ENCODE measurements at places on chromosomes 3 and 15.

- DNase-seq, result no peak
These were observed 68.8 kb downstream of the ANXA2 start for GRCh38 chr15:60328852-60329443.

DNA sequence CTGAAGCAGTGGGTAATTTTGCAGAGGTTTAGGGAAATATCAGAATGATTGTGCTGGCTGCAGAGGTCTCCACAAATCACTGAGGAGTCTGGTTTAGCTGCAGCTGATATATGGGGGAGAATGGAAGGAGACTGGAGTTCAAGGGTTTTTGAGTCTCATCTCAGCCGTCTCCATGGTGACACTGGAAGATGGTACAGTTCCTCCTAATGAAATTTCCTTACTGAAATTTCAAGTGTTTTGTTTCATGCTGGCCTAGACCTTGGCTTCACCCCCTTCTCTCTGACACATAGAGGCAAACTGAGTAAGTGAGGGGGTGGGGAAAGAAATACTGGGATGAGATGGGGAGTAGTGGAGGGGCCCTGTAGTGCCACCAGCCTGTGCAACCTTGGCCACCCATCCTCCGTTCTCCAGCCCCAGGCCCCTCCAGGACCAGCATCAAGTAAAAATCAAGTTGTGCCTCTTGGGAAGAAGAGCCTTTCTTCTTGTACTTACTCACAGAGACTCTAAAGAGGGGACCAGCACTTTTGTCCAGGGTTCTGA lies 17.8 kb upstream of the MORF4L1 start:
- no peak for DNase-seq

GRCh38 chr3:8607234-8608040 lies 37.2 kb downstream of the SSUH2 start:
- DNase-seq, result no peak

DNA sequence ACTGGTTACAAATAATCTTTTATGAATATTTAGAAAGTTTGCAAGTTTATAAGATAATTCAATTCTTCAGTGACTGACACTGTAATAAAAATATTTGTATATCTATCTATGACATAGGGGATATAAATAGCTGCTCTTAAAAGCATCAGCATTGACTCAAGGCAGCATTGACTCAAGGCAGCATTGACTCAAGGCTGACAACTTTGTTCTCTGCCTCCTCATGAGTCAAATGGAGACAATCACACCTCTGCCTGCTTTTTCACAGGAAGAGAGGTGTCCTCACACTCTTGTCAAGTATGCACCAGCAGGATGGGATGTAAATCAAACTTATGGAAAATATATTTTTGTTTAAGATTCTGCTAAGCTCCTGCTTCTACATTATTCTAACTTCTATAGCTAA lies 1173.1 kb downstream of the NSUN3 start:
- no peak for DNase-seq

- DNase-seq, result no peak
These were observed 65.0 kb upstream of the ATP2B2 start for GRCh38 chr3:10570196-10570946.

DNA sequence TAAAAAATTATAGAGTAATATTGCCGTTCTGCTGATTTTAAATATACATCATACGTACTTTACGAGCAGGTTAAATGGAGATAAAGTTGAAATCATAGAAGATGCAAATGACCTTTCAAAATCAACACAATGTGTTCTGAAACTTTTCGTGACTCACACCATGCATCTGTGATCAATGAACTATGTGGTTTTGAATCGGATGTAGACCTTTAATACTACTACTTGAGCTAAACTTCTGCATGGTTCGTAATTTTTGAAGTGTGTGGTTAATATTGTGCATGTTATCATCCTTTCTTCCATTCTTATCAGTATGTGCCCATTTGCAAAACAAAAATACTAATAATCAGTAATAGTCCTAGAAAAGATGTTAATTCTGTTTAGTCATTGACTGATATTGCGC lies 58.9 kb downstream of the GASK1A start:
- DNase-seq, result no peak

DNA sequence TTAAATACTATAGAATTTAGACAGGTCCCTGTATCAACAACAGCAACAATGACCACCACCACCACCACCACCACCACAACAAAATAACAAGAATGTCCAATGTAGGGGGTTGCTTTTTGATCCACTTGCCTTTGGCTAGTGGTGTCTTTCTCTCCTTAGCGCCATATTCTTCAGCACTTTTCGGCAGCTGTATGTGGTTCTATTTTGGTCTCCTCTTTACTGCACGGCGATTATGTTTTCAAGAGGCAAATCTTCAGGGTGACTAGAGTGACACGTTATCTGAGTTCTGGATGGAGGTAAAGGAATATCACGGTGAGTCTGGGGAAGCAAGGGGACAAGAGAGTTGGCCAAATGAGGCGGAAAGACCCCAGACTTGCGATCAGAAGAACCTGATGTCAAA lies 56.1 kb downstream of the ST6GAL1 start:
- DNase-seq, result no peak

DNA sequence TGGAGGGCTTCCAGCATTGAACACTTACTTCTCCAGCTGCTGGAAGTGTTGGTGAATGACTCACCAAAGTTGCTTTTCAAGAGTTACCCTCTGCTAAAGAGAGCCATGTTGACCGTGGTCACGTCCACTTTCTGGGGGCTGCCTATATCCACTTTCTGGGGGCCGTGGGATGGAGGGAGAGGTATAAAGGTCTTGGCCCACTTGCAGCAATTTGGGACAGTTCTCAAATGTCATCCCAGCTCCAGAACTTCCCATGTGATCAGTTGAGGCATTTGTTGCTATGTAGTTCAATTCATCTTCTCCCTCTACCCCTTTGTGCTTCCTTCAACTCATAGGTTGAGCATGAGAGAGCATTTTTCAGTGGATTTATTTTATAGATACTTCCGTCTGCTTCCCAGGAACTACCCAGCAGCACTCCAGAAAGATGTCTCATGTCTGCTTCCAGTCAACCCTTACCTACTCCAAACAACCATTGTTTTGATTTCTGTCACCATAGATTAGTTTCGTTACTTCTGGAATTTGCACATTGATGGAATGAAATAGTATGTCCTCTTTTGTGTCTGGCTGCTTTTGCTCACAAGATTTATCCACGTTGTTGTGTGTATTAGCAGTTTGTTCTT lies 130.6 kb downstream of the TCF12 start:
- no peak for DNase-seq

DNA sequence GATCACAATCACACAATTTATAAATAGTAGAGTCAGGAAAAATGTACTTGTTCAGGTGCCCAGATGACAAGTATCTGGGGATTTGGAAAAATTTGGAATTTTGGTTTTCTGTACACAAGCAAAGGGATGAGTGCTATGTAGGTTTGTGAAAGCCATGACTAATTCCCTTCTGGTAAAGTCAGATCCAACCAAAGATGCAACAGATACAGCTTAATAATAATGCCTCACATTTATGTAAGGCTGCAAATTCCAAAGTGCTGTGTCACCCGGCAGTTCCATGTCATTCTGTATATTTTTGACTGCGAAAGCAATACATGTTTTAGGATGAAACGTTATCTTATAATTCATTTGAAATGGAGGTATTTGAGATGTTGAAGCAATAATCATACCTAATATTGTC lies 102.7 kb upstream of the AGBL1 start:
- DNase-seq, result no peak

DNA sequence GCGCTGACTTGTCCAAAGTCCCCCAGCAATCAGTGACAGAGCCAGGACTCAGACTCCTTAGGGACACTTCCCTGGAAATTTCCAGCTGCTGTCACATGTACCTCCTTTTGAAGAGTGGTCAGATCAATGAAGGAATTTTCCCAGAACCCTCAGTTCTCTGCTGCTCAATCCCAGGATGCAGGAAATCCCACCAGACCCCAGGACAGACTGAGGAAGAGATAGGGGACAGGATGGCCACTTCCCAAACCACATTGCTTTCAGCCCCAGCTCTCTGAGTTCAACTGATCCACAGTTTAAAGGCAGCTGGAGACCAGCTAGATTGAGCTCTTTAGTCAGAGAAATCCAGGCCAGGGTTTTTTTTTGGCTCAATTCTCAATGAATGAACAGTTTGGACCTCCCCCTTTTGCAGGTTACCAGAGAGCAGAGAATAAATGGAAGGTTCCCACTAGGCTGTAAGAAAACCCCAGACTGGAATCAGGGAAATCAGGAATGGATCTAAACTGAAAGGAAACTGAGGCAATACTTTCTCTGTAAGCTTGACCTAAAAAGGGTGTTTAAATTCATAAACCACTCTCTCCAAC lies 1.5 kb downstream of the CYP1A1 start:
- DNase-seq, result no peak

DNA sequence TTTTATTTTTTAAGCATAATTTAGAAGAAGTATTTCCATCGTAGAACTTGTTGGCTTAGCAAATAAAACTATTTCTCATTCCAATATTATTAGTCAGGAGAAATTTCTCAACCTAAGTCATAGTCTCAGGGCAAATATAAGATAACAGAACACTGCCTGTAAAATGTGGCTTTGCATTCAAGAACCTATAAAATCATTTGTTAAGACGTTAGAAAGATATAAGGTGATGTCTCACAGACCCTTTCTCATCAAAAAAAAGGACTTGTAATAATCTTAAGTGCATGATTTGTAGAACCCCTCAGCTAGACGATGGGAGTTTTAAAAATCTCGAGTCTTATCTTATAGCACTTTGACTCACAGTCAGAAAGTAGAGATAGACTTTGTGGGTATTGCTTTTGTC lies 314.7 kb upstream of the CFAP20DC start:
- DNase-seq, result no peak

DNA sequence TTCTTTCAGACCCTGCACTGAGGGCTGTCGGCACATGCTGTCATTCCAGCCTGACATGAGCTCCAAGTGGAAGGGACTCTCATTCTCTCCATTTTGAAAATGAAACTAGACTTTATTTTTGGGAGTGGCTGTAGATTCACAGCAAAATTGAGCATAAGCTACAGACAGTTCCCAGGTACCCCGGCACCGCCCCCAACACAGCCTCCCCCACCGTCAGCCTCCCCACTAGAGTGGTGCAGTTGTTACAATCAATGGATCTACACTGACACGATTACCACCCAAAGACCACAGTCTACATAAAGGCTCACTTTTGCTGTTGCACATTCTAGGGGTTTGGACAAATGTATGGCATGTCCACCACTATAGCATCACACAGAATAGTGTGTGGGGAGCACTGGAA lies 29.5 kb upstream of the FGD5 start:
- no peak for DNase-seq

DNA sequence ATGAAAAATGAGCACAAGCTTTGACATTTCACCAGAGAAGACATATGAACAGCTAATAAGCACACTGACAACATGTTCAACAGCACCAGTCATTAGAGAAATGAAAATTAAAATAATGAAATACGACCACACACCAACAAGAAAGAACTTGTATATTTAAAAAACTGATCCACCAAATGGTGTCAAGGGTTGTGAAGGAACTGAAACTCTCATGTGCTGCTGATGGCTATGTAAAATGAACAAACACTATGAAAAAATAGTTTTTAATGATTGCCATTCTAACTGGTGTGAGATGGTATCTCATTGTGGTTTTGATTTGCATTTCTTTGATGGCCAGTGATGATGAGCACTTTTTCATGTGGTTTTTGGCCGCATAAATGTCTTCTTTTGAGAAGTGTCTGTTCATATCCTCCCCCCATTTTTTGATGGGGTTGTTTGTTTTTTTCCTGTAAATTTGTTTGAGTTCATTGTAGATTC lies 193.8 kb downstream of the SCAPER start:
- DNase-seq, result no peak

- no peak for DNase-seq
These were observed 79.0 kb downstream of the RPLP1 start for GRCh38 chr15:69531665-69532027.

- DNase-seq, result no peak
These were observed 3.3 kb upstream of the ADAMTS9 start for GRCh38 chr3:64691051-64691450.

DNA sequence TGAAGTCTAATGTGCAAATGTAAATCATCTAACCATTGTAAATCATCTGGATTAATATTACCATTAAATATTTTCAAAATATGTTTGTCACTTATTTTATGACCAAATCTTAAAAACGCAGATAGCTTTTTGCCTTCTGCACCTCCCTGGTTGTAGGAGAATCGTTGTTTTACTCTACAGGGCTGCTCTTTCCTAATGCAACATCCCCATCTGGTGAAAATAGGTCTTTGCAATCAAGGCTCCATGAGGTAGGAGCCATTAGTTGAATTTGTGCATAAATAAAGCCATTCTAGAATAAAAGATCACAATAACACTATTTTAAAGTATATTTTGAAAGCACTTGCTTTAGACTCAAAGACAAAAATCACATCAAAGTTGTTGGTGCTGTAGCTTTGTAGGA lies 535.6 kb upstream of the AGTR1 start:
- no peak for DNase-seq

DNA sequence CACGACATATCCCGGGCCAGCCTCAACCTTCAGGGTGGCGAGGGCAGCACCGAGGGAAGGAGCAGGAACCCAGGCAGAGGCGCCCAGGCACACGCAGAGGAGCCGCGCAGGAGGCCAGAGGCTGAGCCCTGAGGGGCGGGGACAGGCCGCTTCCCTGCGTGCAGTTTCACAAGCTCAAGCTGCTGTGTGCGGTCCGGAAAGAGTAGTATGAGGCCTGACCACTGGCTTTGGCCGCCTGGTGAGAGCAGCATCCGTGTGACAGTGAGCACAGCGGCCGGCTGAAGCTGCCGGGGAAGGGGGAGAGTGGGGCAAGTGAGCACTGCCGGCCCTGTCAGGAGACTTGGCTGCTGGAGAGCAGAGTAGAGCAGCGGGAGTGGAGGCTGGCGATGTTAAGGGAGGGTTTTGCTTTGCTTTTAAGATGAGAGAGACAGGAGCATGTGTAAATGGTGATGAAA lies 8.7 kb downstream of the ZDHHC19 start:
- DNase-seq, result no peak

DNA sequence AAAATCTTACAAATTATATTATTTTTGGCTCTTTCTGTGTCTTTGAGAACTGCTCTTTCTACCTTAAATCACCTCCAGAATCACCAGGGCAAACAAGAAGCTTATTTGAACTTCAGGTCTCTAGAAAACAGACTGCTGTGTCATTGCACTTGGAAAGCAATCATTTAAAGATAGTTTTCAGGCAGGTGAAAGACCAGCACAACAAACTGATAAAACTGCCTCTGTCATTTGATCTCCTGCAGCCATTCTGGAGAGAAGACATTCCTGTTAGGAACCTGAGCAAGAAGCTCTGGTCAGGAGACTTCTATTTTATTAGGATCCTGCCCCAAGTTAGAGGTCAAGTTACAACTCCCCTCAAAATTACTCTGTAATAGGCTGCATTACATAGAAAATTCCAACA lies 50.7 kb upstream of the AP4E1 start:
- DNase-seq, result no peak

DNA sequence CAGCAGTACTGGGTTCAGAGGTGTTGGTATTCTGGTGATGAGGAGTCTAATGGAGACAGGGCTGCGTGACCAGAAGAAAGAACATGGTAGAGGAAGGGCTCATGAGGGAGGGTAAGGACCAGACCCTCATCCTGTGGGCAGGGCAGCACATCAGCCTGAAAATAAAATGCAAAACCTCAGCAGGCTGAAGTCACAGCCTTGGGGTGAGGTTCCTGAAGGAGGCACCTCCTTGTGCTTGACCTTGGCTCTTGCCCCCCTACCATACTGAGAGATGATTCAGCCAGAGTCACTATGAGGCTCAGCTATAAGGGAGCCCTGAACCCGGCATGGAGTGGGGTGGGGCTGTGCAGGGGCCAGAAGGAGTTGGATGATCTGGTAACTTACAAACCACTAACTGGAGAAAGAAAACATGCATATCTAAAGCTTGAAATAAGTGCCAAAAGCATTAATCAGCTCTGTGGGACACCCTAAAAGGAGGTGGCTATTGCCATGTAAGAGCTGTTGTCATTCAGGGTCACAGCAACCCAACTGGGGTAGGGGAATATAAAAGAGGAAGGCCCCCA lies 60.2 kb downstream of the CORO2B start:
- no peak for DNase-seq

All from activated naive CD8-positive, alpha-beta T cell treated with anti-CD3 and anti-CD28 coated beads, Interleukin-2, amount 50 U/mL, for 16 hours (primary cell).